Stimulated activated effector memory CD8-positive, alpha-beta T cell treated with anti-CD3 and anti-CD28 coated beads, Interleukin-12 subunit alpha, Interleukin-12 subunit beta, amount 100 ng/mL, for 72 hours (primary cell): ENCODE measurements at places on chromosomes 7 and 10.

- no peak for DNase-seq
Measured at GRCh38 chr7:51242881-51243518, 73.6 kb downstream of the COBL start.

DNA sequence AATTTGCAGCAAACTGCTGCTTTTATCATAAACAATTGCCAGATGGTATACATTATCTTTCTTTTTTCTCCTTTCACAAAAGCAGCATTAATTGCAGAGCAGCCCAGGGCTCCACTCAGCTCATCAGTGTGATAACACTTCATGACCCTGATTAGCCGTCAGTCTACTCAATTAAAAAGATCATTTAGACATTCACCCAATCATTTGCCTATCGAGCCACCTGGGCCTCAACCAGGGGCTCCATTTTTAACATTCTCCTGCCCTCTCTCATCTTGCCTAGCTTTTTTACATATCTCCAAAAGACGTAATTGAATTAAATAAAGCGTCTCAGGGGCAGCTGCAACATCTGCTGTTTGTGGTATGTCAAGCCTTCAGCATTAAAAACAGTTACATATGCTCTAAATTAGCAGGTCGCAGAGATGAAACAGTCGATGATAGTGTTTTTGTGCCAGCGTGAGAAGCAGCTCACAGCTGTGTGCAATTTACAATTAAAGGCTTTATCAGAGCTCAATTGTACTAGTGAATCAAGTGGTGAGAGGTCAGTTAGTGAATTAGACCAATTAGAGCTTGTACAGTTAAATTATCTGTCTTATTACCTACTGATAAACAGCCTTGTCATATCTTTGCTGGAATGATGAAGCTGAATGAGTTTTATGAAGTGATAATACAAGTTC, 522.5 kb downstream of the ETV1 start:
- no peak for DNase-seq

DNA sequence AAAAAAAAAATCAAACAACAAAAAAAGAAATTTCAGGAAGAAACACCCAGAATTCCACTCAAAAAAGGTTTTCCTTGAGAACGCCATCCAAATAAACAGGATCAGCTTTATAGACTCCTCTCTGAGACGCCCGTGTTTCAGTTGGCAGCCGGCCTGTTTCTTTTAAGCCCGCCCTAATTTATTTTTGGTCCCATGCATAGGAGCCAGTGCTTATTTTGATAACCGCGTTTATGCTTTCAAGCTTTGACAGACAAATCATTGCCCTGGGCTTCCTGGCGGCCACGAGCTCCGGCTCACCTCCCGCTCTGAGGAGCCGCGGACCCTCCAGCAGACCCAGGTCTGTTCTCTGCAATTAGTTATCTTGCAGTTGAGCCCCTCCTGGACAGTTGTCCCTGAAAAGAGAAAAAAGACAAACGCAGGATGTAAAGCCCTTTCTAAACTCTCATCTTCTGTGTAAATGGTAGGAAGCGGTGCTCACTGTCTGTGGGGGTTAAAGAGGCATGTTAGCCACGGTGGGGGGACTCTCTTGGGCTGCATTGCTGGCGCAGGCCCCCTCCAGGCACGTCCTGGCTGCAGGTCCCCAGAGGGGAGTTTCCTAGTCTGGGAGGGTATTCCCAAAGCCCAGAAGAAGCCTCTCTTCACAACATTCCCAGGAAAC, 22.2 kb upstream of the UNCX start:
- no peak for DNase-seq

DNA sequence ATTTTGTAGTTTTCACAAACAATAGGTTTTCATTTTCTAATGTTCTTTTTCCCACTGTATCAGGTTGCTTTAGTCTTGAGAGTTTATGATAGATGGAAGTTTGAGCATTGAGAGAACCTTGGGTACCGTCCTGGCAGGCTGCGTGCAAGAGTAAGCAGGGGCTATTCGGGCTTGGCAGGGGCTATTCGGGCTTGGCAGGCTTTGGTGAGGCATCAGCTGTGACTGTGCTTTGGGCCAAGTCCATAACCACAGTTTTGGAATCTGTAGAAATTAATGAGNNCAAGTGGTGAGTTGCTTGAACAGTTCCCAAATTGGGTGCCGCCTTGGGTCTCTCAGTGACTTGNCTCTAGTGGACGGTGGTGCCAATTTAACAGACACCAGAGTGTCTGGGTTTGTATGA, 424.6 kb downstream of the PAXIP1 start:
- DNase-seq, result no peak
